Naive thymus-derived CD4-positive, alpha-beta T cell (primary cell): ENCODE measurements at places on chromosomes 7 and 10.

GRCh38 chr7:16078076-16078952 is 343.0 kb downstream of the CRPPA start:
- DNase-seq = peak; percentile 21

DNA sequence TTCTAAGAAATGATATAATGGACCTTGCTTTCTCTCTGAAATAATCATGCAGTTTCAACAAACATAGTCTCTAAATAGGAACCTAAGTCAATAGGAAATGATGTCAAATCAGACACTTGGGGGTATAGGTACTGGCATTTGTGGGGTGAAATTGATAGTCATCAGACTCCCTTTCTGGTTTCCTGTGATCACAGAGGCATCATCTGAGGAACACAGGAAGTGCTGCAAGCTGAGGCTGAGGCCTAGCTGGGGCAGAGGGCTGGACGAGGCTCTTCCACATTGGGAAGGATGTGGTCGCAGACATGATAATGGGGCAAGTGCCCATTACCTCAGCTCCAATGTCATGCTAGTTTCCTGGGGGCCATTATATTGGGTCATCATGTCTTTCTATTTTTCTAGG is 33.5 kb upstream of the TARP start:
- DNase-seq = no peak

GRCh38 chr10:69861251-69862240 is 59.8 kb downstream of the COL13A1 start:
- DNase-seq = no peak

DNA sequence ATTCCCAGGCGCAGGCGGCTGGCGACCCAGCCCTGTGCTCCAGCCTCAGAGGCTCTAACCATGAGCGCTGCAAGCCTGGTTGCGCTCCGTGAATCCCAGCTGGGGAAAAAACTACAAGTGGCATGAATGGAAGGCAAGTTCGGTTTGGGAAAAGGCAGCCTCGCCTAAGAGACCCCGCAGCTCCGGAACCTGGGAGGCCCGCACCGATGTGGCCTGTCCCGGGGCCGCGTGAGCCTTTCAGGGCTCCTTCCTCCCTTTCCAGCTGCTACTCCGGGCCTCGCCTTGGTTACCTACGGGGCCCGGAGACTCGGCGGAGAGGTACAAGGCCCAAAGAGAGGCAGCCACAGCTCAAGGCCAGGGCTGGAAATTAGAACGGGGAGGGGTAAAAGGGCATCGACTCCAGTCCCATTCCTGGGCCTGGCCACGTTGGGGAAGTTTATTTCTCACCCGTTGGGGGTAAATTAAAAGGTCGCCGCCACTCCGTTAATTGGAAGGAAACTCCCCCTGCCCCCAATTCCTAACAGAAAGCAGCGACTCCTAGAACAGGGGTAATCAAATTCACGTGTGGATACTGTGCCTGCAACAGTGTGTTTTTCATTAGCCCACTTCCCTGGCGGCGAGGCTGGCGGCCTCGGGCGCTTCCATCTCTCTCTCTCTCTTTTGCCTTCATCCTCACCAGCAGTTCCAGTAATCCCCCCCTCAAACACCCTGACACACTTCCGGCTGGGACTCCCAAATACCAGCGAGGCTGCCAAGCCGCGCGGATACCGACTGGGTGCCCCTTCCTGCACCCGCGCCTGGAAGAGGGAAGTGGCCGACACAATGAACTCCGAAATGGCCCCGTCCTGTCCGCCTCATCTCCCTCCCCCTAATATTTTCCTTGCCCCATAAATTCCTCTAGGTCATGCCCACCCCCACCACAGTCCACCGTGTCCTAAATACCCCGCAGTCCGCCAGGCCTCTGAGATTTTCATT is 1.5 kb upstream of the HOXA9 start:
- no peak for DNase-seq

GRCh38 chr10:97180363-97180755 is 5.4 kb downstream of the SLIT1 start:
- DNase-seq = no peak

DNA sequence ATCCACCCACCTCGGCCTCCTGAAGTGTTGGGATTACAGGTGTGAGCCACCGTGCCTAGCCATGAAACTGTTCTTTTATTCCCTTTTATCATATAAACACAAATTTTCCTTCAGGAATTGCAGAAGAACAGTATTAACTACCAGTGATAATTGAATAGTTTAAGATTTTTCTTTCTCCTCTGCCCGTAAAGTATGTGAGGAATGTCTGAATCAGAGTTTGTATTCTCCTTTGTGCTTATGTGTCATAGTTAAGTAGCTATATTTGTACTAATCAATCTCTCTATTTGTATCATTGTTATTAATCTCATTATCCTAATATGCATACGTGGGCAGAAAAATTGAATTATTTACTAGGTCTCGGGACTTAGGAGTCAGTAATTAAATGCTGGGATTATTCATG is 83.6 kb downstream of the ZNF277 start:
- no peak for DNase-seq

- peak; percentile 84 for DNase-seq
Observed at GRCh38 chr10:75209921-75210281, 695 bp upstream of the VDAC2 start.
